ENCODE measurements at places on chromosomes 7 and 10. TPM values are rescaled to one million over a fixed set of nuclear protein-coding genes. Genes with fewer than 3 reads are reported as not detected.

NUB1 gene
- 60.2 TPM for total RNA-seq

- no peak for DNase-seq
Measured at GRCh38 chr10:17406036-17406834, 48.2 kb downstream of the ST8SIA6 start.

DNA sequence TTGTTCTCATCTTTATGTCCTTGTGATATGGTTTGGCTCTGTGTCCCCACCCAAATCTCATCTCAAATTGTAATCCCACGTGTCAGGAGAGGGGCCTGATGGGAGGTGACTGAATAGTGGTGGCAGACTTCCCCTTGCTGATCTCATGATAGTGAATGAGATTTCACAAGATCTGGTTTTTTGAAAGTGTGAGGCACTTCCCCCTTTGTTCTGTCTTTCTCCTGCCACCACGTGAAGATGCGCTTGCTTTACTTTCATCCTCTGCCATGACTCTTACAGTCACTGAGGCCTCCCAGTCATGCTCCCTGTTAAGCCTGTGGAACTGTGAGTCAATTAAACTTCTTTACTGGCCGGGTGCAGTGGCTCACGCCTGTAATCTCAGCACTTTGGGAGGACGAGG, 161.0 kb downstream of the HERPUD2 start:
- no peak for DNase-seq

DNA sequence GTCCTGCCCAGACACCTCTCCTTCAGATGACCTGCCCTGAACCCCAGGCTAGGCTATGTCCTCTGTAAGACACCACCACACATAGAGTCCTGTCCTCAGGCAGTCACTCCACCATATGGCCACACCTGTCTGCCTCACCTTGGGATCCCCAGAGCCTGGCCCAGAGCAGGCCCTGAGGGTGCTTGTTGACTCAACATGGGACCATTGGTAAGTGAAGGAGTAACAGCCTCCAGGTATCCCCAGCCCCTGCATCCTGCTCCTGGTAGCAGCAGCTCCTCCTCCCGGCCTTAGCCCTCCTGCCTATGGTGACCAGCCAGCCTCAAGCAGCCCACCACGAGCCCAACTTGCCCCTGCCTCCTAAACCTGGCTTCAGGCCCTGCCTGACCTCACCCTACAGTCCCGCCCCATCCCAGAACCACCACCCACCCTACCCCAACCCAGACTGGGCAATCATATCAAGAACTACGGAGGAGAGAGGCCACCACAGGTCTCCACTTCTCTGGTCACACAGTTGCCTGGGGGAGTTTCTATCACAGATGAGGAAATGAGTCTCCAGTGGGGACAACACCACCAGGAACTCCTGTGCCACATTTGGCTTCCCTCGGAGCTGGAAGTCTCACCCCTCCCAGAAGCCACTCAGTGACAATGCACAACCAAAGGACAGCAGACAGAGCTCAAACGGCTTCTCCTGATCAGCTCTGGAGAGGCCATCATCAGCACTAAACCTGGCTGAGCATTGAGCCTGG, 136.6 kb downstream of the GRID1 start:
- no peak for DNase-seq

GRCh38 chr10:71496927-71497762, 100.4 kb downstream of the CDH23 start:
- no peak for DNase-seq

Measured in kidney epithelial cell (primary cell).